ENCODE measurements at places on chromosomes 1 and 21. TPM values are rescaled to one million over a fixed set of nuclear protein-coding genes. Genes with fewer than 3 reads are reported as not detected.

DNA sequence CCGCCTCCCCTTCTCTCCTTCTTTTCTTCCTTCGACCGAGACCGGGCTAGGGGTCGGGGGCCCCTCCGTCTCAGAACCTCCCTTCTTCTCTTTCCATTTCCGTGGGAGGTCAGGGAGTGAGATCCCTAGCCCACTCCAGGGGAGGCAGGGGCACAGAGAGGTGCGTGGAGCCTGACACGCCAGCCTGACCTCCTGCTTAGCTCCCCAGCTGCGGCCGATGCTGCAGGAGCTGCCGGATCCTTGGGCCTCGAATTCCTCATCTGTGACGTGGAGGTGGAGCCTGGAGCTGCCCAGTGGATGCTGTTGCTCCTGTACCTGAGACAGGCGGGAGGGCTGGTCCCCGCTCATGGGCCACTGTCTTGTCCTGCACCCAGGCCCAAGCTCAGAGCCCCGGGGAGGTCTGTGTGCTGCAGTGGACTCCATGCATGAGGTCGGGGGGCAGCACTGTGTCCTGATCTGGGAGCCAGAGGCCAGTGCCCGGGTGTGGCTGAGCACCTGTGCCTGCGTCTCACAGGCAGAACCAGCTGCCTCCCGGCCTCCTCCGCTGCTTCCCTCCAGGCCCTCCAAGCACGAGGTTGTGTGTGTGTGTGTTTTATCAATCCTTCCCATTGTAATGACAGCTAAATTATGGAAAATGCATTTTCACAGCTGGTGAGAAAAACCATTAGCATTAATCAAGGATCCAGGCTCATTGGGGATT lies 55.3 kb upstream of the TTC34 start:
- DNase-seq: no peak

GRCh38 chr1:161132410-161133219 lies at the start of gene DEDD:
DEDD (minus strand) TSS chr1:161132667; CDS start chr1:161124462, 8,205 bp downstream.
- peak; percentile 95 for DNase-seq

DNA sequence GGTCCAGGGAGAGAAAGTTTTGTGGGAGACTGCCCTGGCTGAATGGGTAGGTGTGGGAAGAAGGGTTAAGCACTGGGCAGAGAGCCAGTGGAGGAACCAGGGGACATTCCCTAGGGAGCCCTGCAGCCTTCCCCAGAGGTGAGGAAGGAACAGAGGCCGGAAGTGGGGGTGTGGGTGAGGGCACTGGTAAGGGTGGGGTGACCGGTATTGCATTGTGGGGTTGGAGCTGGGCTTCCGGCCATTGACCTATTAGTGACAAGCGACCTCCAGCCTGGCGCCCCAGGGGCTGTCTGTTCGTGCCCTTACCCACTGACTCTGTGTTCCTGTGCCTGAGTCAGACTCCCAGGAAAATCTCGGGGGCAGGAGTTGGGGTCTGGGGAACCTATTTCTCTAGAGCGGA lies 3.5 kb upstream of the TSPAN1 start:
- DNase-seq: no peak

DNA sequence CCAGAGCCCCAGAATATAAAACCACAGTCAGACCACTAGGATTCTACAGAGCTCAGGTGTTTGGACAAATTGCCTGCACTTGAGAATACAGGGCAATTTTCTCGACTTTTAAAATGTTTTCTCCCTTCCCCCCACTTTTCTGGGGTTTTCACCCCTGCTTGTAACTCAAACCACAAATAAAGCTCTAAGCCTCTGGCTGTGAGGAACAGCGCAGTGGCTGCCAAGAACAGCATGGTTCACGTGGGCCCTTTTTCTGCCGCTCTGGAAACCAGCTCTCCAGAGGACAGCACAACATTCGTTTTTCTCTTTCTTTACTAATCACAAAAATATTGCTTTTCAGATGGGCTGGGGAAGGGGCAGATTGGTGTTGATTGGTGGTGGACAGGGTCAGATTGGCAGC lies 102.2 kb upstream of the JUN start:
- no peak for DNase-seq

- no peak for DNase-seq
These were observed 908 bp downstream of the DDI2 start for GRCh38 chr1:15618077-15618654.

DNA sequence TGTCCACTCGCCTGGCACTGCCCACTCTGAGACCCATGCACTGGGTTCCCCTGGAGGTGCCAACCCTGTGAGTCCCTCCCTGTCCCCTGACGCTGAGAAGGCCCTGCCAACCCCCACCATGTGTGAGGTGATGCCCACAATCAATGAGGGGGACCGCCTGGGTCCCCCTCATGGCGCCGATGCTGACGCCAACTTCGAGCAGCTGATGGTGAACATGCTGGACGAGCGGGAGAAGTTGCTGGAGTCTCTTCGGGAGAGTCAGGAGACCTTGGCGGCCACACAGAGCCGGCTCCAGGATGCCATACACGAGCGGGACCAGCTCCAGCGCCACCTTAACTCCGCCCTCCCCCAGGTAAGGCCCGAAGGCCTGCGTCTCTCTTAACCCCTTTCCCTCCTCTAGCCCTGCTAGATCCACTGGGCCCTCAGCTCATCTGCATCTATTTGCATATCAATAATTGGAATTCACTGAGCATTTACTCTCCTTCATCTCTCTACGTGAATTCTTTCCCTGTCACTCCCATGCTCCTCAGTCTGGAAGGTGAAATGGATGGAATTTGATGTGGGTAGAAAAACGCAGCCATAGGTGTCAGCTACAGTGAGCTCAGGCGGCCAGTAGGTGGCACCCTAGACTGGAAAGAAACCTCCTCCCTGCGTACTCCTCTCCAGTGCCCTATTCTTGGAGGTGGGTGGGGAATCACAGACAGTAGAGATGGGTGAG lies 12.8 kb downstream of the PPFIA4 start:
- DNase-seq: peak; percentile 54

RASAL2 gene
- total RNA-seq: 0.32 TPM

NPL gene
- 9.6 TPM for total RNA-seq

PTGFR gene
- total RNA-seq: not detected

DCST2 gene
- total RNA-seq: 4.1 TPM

ETV3L gene
- not detected for total RNA-seq

DENND1B gene
- total RNA-seq: 25.5 TPM

Measured in CD4-positive, alpha-beta memory T cell (primary cell).